Stimulated activated CD4-positive, alpha-beta T cell treated with anti-CD3 and anti-CD28 coated beads, Interleukin-12 subunit alpha, Interleukin-12 subunit beta, amount 100 ng/mL, for 48 hours (primary cell): ENCODE measurements at places on chromosomes 5 and 9.

DNA sequence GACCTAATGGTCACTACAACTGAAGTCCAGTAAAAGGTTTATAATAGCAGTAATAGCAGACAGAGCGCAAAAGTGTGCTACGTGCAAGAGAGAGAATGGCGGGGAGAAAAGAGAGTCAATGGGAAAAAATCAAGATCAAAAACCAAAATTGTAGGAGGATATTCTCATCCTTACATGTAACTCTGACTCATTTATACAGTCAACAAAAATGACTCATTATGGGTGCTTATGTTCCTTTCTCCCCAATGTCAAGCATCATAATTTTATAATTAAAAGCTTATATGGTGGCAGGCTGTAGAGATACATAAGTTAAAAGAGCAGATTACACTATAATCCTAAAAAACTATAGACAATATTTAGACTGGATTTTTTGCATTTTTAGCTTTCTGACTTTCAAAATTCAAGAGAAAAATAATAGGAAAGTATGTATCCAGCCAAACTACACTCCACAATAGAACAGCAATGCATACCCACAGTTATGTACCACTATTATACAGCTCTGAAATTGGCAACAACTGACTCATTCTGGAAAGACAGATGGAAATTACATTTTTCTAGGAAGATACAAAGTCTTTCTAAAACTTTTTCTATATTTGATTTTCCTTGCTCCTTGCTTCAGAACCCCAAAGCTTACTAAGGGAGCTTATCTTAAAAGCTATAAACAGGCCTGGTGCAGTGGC, 78.4 kb downstream of the PLPP1 start:
- no peak for DNase-seq

GRCh38 chr9:84542554-84542953, 127.0 kb upstream of the NTRK2 start:
- no peak for DNase-seq

GRCh38 chr5:34452170-34452828, 203.8 kb upstream of the RAI14 start:
- DNase-seq = no peak

DNA sequence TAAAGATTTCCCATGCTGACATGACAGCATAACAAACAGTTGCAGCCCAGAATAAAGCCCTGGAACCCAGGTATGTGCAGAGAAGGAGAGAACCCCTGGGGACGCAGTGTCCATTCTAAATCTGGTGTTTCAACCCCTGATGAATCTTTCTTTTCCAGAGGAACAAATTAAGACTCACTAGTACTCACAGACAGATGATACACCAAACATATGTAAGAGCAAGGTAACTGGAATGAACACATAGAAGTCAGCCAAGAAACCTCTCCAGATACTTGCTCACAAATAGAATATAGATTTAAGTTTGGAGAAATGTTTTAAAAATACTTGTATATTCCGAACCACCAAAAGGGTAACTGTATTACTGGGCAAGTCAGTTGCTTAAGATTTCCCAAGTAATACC, 130.8 kb upstream of the OTULINL start:
- no peak for DNase-seq

- DNase-seq = no peak
Observed at GRCh38 chr5:67199859-67200258, 3.3 kb upstream of the CD180 start.

DNA sequence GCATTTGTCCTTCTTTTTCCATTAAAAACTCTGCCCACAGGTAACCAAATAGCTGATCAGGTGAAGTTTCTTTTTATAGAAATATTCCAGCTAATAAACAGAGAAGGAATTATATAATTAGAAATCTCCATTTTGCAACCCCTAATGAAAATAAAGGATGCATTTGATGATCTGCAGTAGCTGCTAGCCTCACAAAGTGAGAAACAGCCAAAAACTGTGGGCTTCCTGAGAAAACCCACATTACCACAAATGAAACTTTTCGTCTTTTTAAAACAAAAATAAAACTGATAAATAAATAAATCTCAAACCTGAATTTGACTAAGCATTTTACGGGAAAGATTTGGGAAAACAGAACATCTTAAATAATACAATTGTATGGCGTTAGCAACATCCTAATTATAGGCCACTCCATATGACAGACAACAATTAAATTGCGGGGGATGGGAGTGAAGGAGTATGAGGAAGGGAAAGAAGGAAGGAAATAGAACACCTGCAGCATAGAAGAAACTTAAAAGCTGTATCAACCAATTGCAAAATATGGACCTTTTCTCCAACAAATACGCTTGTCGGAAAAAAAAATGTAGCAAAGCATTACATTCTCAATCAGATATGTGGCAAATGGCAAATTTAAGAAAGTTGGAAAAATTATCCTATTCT, 283.0 kb upstream of the ITGA1 start:
- DNase-seq = no peak

- no peak for DNase-seq
Observed at GRCh38 chr9:110278080-110278707, 21.9 kb upstream of the TXN start.

DNA sequence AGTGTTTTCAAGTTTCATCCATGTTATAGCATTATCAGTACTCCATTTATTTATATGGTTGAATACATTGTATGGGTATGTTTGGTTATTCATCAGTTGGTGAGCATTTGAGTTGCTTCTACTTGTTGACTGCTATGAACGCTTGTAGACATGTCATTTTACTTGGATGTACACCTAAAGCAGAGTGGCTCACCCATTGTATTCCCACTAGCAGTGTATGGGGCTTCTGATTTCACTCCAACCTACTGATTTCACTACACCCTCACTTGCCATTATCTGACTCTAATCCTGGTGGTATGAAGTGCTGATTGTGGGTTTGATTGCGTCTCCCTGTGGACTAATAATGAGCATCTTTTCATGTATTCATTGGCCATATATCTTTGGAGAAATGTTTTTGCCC, 9.5 kb downstream of the NPM1 start:
- no peak for DNase-seq

GRCh38 chr5:174735498-174736330, 11.3 kb downstream of the MSX2 start:
- DNase-seq = no peak

DNA sequence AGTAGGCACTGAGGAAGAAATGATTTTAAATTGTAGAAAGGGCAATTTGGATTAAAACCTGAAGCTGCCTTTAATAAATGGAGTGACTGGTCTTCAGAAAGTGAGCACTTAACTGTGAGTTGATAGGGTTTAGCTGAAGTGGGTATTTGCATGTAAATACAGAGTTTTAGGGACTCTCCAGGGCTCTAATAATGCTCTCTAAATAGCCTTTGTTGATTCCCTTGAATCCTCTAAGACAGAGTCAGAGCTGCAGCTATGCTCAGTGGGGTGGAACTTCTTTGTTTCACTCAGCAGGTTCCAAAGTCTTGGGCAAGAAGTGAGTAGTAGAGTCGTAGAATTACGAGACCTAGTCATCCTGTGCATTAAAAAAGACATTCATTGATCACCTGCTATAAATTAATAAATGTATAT, 21.4 kb downstream of the GLRA1 start:
- DNase-seq = no peak

- DNase-seq = no peak
Observed at GRCh38 chr9:93698140-93698908, 121.9 kb downstream of the PHF2 start.
